ENCODE measurements at places on chromosomes 6 and 20. TPM values are rescaled to one million over a fixed set of nuclear protein-coding genes. Genes with fewer than 3 reads are reported as not detected.

PHF10 gene
- total RNA-seq: 28.3 TPM

MTFR2 gene
- 2.6 TPM for total RNA-seq

PSMG4 gene
- 13.1 TPM for total RNA-seq

LY86 gene
- total RNA-seq: not detected

GTSF1L gene
- total RNA-seq: not detected
